ENCODE measurements at places on chromosomes 3 and 15. TPM values are rescaled to one million over a fixed set of nuclear protein-coding genes. Genes with fewer than 3 reads are reported as not detected.

The FEZF2 gene
- not detected for total RNA-seq

The MUC13 gene
- total RNA-seq = not detected

The CELSR3 gene
- 12.3 TPM for total RNA-seq

The SLC2A2 gene
- total RNA-seq = not detected

The GABPB1 gene
- total RNA-seq = 65.8 TPM

The NMD3 gene
- total RNA-seq = 76.0 TPM

The CGNL1 gene
- total RNA-seq = 0.05 TPM

DNA sequence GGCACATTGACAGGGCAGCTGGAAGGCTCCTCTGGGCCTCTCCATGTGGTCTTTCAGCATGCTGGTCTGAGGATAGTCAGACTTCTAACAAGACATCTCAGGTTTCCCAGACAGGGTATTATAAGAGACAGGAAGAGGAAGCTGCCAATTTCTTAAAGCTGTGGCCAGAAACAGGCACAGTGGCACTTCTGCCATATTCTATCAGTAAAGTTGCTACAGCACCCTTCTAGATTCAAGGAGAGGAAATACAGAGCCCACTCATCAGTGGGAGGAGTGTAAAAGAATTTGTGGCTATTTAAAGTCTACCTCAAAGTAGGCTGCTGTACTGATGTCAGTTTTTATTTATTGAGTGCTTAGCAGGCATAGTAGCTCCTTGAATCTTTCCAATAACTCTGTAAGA, 55.5 kb downstream of the BTD start:
- DNase-seq = no peak

GRCh38 chr3:156246961-156247725, 126.8 kb downstream of the KCNAB1 start:
- DNase-seq = no peak

DNA sequence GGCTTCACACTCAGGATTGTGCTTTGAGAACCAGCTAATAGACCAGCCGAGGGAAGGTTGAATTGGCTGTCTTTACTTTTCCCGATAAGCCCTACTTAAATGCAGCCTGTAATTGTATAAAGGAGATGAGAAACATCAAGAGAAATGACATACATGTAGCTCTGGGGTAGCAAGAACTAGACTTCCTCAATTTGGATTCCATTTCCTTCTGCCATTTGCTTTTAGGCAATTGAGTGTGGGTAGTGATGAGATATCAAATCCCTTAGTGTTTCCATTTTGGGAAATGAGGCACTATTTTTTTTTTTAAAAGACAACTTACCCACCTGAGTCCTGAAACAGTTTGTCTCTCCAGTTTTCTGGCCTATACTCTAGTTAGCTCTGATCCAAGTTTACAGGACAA, 2.2 kb downstream of the INAFM2 start:
- DNase-seq = no peak

DNA sequence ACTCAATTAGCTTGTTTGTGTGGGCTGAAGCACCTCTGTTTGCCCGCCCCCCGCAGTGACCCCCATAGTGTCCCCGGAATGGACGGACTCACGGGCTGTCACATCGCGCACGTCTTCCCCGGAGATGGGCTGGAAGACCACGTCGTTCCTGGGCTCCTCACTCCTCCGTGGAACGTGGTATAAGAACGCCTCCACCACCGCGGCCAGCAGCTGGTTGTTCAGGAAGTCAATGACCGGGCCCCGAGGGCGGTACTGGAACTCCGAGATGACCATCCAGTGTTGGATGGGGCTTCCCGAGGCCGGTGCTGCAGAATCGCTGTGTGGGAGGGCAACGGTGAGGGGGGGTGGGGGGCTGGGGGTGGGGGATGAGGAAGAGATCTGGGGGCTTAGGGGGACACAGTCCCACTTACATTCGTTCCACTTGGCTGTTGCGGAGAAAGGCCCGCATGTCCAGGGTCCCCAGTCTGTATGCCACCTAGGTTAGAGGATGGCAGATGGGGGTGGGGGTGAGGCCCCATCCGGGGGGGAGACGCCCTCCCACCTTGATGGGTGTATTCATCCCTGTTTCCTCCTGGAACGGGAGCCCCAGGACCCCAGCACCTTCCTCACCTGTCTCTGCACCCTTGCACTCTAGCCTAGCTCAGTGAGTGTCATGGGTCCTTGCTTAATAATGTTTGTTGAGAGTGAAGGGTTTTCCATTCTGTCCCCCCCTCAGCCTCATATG, 30.2 kb downstream of the MUC20 start:
- no peak for DNase-seq

- DNase-seq = no peak
Measured at GRCh38 chr3:28039234-28039633, 202.2 kb upstream of the CMC1 start.

GRCh38 chr15:28875461-28876000, 10.2 kb upstream of the APBA2 start:
- DNase-seq = no peak

DNA sequence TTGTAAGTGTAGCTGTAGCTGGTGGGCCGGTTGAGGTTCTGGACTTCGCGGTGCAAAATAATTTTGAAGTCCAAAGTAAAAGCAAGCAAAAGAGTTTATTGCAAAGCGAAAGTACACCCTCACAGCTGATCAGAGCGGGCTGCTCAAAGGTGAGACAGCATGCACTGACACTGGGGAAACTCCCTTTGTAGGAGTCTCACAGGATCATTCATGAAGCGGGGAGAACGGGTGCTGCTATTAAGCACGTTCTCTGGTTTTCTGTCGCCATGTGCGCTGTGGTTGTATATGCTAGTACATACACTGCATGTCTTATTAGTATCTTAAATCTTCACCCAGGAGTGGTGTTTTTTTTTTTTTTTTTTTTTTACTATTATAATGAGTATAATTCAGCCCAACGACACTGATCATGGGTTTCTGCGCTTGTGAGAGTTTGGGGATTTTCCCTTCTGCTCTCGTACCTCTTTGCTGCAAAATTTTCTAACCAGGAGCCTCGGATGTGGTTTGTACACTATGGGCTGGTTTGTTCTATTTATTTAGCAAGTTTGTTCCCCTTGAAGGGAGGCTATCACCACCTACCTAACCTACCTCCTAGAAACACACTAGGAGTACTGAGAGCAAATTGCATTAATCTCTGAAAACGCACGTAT, 1.4 kb upstream of the AP4E1 start:
- DNase-seq = peak; percentile 66

DNA sequence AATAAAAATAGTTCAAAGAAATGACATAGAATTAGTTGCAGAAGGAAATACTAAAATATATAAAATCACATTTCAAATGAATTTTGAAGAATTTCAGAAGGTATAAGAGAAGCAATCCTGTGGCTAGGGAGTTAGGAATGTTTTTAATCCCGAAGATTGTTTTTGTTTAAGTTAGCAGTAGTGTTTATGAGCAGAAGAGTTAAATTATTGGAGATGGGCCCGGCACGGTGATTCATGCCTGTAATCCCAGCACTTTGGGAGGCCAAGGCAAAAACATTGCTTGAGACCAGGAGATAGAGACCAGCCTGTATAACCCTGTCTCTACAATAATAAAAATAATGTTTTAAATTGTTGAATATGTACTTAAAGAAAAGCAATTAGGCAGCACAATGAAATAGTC, 432.5 kb downstream of the MFSD1 start:
- no peak for DNase-seq
